ENCODE measurements at places on chromosomes 3 and 15. TPM values are rescaled to one million over a fixed set of nuclear protein-coding genes. Genes with fewer than 3 reads are reported as not detected.

DUOXA2 gene
- total RNA-seq: not detected

ITIH3 gene
- not detected for total RNA-seq

PPP1R14D gene
- not detected for total RNA-seq

ROBO2 gene
- not detected for total RNA-seq

WDR76 gene
- 67.8 TPM for total RNA-seq

TIGIT gene
- 6.3 TPM for total RNA-seq

ATP10A gene
- total RNA-seq: 40.1 TPM

OCA2 gene
- not detected for total RNA-seq

GPR149 gene
- not detected for total RNA-seq

MRPS11 gene
- total RNA-seq: 71.0 TPM

CKMT1A gene
- 0.48 TPM for total RNA-seq

DNA sequence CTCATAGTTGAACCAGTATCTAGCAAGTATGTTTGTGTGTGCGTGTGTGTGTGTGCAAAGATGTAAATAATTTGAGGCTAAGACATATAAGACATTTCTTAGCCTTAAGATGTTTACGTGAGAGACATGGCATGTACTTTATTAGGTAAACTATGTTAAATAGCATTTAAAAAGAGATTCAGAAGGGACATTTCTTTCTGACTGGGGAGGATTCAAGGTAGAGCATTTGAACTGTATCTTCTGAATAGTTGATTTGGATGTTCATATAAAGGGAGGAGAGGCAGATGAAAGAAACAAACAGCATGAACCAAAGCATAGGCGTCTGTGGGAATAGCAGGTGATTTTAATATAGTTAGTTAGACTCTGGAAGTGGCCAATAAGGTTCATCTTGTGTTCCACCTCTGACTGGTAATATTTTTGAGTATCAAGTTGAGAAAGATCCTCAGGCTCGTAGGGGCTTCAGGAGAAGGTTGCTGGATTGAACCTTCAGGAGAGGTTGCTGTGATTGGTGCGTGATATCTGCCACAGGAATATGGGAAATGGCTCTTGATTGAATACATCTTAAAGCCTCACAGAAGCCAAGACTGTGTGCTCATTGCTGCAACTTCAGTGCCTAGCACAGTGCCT lies 12.6 kb downstream of the NFKBIZ start:
- H3K36me3 ChIP-seq: peaks cover 57% of the 10 kb centered on the region
- H3K4me3 ChIP-seq: no peak overlapping the region
- peaks cover 47% of the 10 kb centered on the region for H3K4me1 ChIP-seq
- DNase-seq: no peak
- H3K27me3 ChIP-seq: no peaks in the 10 kb centered on the region

DNA sequence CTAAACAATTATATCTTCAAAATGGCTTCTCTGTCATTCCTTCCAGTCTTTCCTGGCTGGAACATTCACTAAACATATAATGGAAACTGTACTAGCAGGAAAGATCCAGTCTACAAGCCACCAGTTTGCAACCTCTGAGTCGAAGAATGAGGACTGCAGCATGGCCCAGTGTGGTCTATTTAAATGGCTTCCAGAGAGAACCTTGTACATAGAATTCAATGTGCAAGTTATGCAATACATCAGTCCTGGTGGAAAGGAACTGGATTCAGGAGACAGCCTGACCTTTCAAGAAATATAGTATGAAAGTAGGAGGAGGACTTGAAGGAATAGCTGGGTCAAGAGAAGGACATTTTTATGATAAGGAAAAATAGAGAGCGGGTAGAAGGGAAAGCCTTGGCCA lies 49.9 kb downstream of the NEK10 start:
- H3K4me1 ChIP-seq: peaks cover 2% of the 10 kb centered on the region
- H3K27ac ChIP-seq: no peak overlapping the region
- H3K4me3 ChIP-seq: no peak overlapping the region
- peaks cover 7% of the 10 kb centered on the region for H3K27me3 ChIP-seq
- no peak for DNase-seq

GRCh38 chr3:66154444-66154861 lies 66.3 kb upstream of the SLC25A26 start:
- no peaks in the 10 kb centered on the region for H3K36me3 ChIP-seq
- H3K4me3 ChIP-seq: no peak overlapping the region
- no peak for DNase-seq
- no peak overlapping the region for H3K27ac ChIP-seq

DNA sequence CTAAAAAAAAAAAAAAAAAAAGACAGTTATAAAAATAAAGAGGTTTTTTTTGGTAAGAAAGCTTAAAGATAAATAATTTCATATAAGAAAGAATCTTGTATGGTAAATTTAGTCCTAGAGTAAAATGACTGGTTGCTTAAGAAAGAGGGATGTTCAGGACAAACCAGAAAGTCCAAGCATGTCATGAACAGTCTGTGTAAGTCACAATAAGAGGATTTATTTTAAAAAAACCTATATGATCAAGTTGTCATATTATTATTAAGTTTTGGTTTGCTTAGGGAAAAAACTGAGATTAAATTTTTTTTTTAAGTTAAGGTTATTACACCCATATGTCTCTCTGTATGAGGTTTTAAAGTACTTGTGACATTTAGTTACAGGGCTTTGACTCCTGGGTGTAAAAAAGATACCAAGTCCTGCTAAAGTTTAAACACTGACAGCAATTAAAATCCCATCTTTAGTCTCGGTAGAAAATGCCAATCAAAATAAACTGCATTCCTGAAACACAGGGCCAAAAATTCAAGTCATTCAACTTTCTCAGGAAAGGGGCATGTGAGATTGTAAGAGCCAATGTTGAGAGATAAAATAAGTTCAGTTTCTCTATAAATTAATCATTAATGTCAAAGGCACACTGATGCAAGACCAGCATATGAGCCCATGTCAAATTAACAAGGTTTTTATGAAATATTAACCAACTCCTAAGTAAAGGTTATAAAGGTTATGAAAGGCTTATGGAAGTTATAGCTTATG lies 8.5 kb upstream of the BDH1 start:
- peaks cover 3% of the 10 kb centered on the region for H3K36me3 ChIP-seq
- peaks cover 11% of the 10 kb centered on the region for H3K27me3 ChIP-seq
- no peak for DNase-seq
- no peak overlapping the region for H3K27ac ChIP-seq
- H3K4me1 ChIP-seq: peaks cover 6% of the 10 kb centered on the region

- DNase-seq: no peak
- H3K4me1 ChIP-seq: no peaks in the 10 kb centered on the region
These were observed 19.8 kb upstream of the LOXL1 start for GRCh38 chr15:73906346-73907034.

GRCh38 chr15:101276501-101277037 lies 716 bp downstream of the SELENOS start:
- H3K27me3 ChIP-seq: no peaks in the 10 kb centered on the region
- peaks cover 24% of the 10 kb centered on the region for H3K4me1 ChIP-seq
- no peak for DNase-seq
- peaks cover 67% of the 10 kb centered on the region for H3K36me3 ChIP-seq

DNA sequence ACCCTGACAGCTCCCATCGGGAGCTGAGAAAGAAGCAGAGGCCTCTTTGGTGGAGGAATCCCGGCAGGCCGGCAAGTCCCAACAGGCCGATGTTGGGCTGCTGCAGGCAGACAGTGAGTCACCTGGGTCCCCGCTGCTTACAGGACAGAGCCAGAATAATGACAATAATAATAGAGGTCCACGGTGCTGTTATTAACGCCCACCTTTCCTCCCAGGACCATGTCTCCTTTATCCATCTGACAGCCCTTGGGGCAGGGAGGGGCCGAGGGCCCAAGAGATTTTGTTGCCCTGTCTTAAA lies 29.3 kb upstream of the MAGEF1 start:
- DNase-seq: no peak
- H3K27ac ChIP-seq: no peak overlapping the region
- peaks cover 10% of the 10 kb centered on the region for H3K4me1 ChIP-seq
- H3K27me3 ChIP-seq: no peaks in the 10 kb centered on the region
- no peak overlapping the region for H3K4me3 ChIP-seq
- H3K36me3 ChIP-seq: no peaks in the 10 kb centered on the region

- DNase-seq: no peak
- H3K4me1 ChIP-seq: peaks cover 18% of the 10 kb centered on the region
- H3K36me3 ChIP-seq: no peaks in the 10 kb centered on the region
- no peaks in the 10 kb centered on the region for H3K27me3 ChIP-seq
- H3K4me3 ChIP-seq: no peak overlapping the region
These were observed 110.0 kb downstream of the AQP9 start for GRCh38 chr15:58247855-58248842.

GRCh38 chr3:15645740-15646501 lies 44.4 kb downstream of the BTD start:
- H3K4me1 ChIP-seq: peaks cover 48% of the 10 kb centered on the region
- no peak for DNase-seq
- no peak overlapping the region for H3K4me3 ChIP-seq
- H3K27me3 ChIP-seq: no peaks in the 10 kb centered on the region

DNA sequence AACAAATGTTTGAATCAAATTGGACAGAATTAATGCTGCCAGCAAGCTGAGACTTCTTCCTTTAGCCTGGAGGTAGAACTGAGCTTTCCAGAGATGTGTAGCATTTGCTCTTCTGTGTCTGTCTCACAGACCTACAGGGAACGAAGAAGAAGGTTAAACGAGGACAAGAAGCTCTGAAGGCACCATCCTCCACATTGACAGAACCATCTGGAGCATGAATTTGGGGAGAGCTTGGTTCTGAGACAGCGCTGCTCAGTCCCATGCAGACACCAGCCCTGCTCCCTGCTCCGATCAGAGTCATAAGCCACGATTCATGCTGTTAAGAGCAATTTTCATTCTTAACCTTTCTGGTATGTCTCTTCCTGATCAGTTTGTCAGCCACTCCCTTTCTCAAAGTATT lies 7.7 kb upstream of the KY start:
- H3K27me3 ChIP-seq: no peaks in the 10 kb centered on the region
- H3K27ac ChIP-seq: no peak overlapping the region
- H3K36me3 ChIP-seq: no peaks in the 10 kb centered on the region
- no peak for DNase-seq
- H3K4me3 ChIP-seq: no peak overlapping the region
- no peaks in the 10 kb centered on the region for H3K4me1 ChIP-seq

- H3K27ac ChIP-seq: no peak overlapping the region
- H3K4me1 ChIP-seq: peaks cover 12% of the 10 kb centered on the region
- H3K36me3 ChIP-seq: no peaks in the 10 kb centered on the region
- no peak for DNase-seq
- H3K27me3 ChIP-seq: peaks cover 16% of the 10 kb centered on the region
These were observed 400.8 kb upstream of the PROK2 start for GRCh38 chr3:72185549-72186399.

DNA sequence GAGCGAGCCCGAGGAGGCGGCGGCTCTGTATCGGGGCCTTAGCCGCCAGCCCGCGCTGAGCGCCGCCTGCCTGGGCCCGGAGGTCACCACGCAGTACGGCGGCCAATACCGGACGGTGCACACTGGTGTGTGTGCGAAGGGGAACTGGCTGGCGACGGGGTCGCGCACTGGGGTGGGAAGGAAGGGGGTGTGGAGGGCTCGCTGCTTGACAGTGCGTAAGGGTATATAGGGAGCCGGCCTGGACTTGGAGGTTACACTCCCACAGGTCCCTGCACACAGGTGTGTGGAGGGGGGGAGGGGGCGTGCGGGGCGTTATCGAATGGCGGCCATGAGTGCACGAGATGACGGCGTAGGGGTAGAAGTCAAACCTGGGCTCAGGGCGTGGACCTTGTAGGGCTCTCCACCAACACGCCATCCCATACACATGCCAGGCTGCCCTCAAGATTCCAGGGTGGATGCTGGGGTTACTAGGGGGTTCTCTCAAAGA lies 389 bp downstream of the APEH start:
- no peak overlapping the region for H3K27ac ChIP-seq
- H3K4me1 ChIP-seq: peaks cover 16% of the 10 kb centered on the region
- H3K27me3 ChIP-seq: no peaks in the 10 kb centered on the region
- no peak for DNase-seq
- H3K36me3 ChIP-seq: peaks cover 18% of the 10 kb centered on the region

DNA sequence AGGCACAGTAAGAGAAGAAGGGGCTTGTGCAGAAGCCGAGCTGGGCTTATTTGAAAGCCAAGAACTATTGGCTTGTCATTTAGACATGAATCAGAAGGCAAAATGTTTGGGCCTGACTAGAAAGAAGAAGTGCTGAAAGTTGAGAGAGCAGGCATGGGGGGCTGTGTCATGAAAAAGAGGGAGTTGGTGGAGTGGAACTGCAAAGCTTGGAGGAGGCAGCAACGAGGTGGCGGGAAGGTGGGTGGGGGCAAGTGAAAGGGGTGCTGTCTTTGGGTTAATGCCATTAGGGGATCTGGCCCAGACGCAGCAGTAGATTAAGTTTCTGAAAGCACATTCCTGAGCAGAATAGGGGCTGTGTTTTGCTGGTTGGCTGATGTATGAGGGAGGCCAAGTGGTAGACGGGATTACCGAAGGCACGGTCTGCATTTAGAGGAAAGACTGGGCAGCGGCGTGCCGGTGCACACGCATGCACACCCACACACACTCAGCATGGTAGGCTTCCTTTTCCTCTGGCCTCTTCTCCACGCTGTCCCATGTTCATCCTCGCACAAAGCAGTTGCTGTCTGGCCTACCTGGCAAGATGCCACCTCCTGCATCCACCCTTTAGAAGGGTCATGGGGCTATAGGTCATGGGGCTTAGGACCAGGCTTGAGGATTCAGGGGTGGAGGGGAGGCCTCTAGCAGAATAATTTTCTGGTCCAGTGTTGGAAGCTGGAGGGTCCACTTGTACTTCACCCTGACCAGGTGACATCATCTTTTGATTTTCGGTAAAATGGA lies 43.0 kb downstream of the BOC start:
- DNase-seq: no peak
- H3K4me3 ChIP-seq: no peak overlapping the region
- no peak overlapping the region for H3K27ac ChIP-seq
- H3K27me3 ChIP-seq: no peaks in the 10 kb centered on the region

- H3K4me1 ChIP-seq: peaks cover 6% of the 10 kb centered on the region
- H3K36me3 ChIP-seq: no peaks in the 10 kb centered on the region
- no peak overlapping the region for H3K4me3 ChIP-seq
- peaks cover 62% of the 10 kb centered on the region for H3K27me3 ChIP-seq
- no peak for DNase-seq
These were observed 146.1 kb upstream of the UMPS start for GRCh38 chr3:124584245-124584551.

- H3K27me3 ChIP-seq: peaks cover 6% of the 10 kb centered on the region
- DNase-seq: no peak
- peaks cover 14% of the 10 kb centered on the region for H3K4me1 ChIP-seq
- H3K27ac ChIP-seq: no peak overlapping the region
- H3K36me3 ChIP-seq: no peaks in the 10 kb centered on the region
These were observed 66.0 kb downstream of the CHDH start for GRCh38 chr3:53780171-53780570.

DNA sequence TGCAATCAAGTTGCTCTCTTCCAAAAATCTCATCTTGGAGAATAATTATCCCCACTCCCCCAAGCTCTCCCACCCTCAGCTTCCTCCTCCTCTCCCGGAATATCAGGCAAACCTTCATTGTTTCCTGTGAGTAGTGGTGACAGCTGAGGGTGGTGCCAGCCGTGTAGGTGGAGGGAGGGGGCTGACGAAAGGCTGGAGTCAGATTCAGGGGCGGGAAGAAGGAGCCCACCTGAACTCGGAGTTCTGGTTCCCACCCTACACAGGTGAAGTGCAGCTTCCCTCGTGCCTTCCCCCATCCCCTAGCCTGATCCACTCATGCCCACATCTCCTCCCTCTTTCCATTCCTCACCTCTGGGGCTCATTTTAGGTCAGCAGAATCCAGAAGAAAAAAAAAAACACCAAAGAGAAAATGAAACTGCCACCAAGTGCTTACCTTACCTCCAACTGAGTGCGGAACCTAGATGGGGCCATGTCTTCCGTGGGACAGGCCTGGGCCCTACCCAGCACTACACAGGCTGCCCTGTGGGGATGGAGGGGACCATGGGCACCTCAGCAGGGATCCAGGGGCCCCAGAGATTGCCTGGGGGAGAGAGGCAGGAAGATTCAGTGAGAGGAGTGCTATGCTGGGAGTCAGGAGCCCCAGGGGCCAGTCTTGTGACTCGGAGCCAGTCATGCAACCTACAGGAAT lies 81.3 kb downstream of the ADCY5 start:
- no peak overlapping the region for H3K4me3 ChIP-seq
- no peak overlapping the region for H3K27ac ChIP-seq
- DNase-seq: no peak
- no peaks in the 10 kb centered on the region for H3K4me1 ChIP-seq
- peaks cover 3% of the 10 kb centered on the region for H3K27me3 ChIP-seq

All from activated T-helper 2 cell treated with anti-CD3 and anti-CD28 coated beads, Interferon-gamma antibody, Interleukin-2, Interleukin-4, amounts not matched to agents 10 μg/mL and 5 μg/mL and 100 μg/mL, durations not matched to agents 14 hours and 24 hours and 36 hours (primary cell).